Activated T-cell treated with anti-CD3 and anti-CD28 coated beads for 48 hours (primary cell): ENCODE measurements at places on chromosomes 4 and X.

DNA sequence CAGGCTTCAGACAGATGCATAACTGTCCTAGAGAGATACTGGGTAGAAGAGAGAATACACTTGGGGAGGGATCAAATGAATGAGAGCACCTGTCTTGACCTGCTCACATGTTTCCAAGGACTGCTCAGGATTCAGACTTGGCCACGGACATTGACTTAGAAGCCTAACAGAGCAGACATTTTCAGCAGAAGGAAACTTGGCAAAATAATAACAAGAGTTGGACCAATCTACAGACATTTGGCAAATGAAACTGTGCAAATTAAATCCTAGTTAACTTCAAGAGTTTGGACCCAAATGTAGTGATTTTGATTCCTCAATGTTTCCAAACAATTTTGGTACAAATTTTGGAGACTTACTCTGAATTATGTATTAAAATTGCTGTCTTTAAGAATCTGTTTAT lies 223.9 kb downstream of the CAMK2D start:
- DNase-seq = no peak

- peak; percentile 73 for DNase-seq
Observed at GRCh38 chr4:108168671-108169523, at the start of gene LEF1. Gene LEF1, minus strand, starts transcription at chr4:108168932. Its CDS starts 1,165 bp downstream, at chr4:108167767.

GRCh38 chr4:75004755-75005668 lies 72.1 kb downstream of the PARM1 start:
- no peak for DNase-seq

GRCh38 chrX:43753637-43754036 lies 97.5 kb downstream of the MAOA start:
- DNase-seq = no peak

DNA sequence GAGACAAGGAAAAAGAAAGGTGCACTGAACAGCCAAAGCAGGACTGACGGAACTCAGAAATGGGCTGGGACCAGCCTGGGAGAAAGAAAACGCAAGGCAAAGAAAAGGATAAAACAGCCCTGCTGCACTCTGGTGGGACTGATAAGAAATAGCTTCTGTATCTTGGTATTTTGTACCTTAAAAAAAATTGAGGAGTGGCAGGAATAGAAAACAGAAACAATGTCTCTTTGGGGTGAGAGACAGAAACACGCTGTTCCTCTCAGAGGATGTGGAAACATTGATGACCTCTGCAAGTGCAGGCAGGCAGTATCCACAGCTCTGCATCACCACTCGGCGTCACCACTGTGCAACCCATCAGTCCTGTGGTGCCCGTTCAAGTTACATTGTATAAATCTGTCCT lies 152.5 kb upstream of the SPRY1 start:
- no peak for DNase-seq

- DNase-seq = no peak
Observed at GRCh38 chr4:95507147-95507546, 41.6 kb downstream of the UNC5C start.

GRCh38 chr4:93646233-93646930 lies 182.2 kb upstream of the ATOH1 start:
- DNase-seq = no peak

GRCh38 chr4:25888781-25889180 lies 25.2 kb upstream of the SMIM20 start:
- no peak for DNase-seq

GRCh38 chr4:158051401-158052235 lies 121.2 kb downstream of the GASK1B start:
- no peak for DNase-seq

DNA sequence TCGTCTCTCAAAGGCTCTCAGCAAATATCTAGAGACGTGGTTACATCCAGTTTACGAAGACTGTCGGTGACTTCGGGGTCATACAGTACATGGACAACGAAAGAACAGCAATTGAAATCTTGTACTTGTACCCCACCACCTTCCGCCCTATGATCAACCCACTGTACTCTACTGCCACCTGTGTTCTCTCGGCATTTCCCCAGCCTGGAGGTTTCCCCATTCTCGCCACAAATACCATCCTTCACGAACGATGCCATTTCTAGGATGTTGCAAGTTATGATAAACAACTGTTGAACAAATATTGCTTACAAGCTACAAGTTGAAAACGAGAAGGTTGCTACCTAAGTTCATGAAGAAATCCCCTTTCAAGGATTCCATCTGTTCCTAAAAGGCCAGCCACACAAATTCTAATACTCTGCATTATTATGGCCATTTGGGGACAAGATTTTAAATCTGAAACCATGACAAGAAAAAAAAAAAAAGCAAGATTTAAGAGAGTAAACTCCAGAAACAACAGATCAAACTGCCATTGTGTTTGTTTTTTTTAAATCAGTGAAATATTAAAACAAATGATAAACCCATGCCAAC lies 1.6 kb downstream of the APBB2 start:
- no peak for DNase-seq

GRCh38 chr4:55553441-55554201 lies 6.9 kb upstream of the CLOCK start:
- DNase-seq = no peak

DNA sequence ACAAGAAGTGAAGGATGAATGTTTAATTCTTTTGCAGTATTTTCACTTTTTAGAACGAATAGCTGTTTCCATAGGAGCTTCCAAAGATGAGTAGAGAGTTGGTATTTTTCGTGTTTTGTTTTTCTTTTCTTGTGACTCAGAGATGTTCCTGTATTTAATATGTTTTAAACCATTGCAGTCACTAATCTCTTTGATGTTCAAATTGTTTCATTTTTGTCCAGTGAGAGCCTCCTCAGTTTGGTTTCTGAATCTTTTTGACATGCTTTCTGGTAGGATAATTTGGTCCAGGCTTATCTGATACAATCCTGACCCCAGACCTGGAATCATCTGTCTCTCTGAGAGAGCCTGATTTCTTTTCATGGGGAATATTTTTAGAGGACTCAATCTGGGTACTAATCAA lies 41.6 kb downstream of the BEX3 start:
- DNase-seq = no peak

DNA sequence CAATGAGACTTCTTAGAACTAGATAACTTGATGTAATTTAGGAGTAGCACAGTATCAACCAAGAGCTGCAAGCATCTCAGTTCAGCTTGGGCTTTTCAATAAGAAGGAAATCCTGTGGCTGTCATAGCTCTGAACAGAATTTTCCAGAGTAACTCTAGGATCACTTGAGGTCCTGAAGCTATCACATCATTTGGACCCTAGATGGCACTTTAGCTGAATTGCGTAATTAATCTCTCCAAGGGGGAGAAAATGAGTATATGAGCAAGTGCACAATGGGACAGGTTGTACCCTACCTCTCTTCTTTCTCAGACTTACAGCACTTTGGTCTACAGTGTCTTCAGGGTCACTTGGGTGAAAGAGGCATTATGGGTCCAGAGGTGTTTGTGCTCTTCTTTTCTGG lies 45.2 kb downstream of the SLC4A4 start:
- DNase-seq = no peak

DNA sequence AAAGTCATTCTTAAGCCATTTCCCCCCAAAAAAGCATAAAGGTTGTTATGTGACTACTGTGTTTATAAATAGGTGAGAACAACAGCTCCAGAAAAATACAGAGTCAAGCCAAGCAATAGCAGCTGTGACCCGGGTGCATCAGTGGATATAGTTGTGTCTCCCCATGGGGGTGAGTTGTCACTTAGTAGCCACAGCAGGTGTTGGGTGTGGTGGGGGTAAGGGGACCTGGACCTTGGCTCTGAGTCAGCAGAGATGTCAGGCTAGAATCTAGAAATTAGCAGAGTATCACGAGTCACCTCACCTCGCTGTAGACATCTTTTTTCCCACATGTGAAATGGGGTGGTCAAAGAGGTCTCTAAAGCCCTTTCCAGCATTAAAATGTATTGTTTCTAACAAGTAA lies 42.4 kb downstream of the MOSPD2 start:
- DNase-seq = no peak

- DNase-seq = no peak
Observed at GRCh38 chr4:145976680-145977079, 38.1 kb upstream of the ZNF827 start.

DNA sequence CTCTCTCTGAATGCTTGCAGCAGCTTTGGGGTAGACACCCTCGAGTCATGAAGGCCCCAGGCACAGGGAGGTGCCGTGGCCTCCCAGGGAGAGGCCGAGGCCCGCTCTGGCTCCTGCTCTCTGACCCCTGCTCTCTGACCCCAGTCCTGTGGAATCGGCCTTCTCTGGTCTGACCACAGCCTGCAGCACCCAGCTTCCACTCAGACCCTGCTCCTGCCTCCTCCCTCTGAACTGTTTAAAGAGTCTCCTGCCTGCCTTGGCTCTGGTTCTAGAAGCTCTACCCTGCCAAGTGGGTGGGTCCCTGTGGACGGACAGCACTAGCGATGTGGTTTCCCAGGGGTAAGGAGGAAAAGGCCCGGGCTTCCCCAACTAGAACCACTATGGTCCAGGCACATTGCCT lies 78.2 kb upstream of the TMEM150C start:
- no peak for DNase-seq

GRCh38 chr4:187304133-187304532 lies 580.5 kb upstream of the FAT1 start:
- no peak for DNase-seq

GRCh38 chrX:16639966-16640365 lies 10.0 kb upstream of the S100G start:
- DNase-seq = no peak

DNA sequence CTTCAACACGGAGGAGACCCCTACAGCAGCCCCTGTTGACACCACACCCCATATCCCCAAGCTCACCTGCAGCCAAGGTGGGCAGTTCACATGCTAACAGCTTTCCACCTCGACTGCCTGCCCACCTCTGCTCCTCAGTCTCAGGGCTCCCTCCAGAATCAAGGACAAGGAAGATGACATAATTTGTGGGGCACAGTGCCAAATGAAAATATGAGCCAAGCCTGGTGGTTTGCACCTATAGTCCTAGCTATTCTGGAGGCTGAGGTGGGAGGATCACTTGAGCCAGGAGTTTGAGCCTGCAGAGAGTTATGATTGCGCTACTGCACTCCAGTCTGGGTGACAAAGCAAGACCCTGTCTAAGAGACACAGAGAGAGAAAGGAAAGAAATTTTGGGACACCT lies 516.3 kb downstream of the BCOR start:
- DNase-seq = no peak

- DNase-seq = no peak
Observed at GRCh38 chrX:121958886-121959285, 911.5 kb downstream of the GLUD2 start.

GRCh38 chrX:119187298-119187697 lies 48.8 kb upstream of the PGRMC1 start:
- DNase-seq = no peak

DNA sequence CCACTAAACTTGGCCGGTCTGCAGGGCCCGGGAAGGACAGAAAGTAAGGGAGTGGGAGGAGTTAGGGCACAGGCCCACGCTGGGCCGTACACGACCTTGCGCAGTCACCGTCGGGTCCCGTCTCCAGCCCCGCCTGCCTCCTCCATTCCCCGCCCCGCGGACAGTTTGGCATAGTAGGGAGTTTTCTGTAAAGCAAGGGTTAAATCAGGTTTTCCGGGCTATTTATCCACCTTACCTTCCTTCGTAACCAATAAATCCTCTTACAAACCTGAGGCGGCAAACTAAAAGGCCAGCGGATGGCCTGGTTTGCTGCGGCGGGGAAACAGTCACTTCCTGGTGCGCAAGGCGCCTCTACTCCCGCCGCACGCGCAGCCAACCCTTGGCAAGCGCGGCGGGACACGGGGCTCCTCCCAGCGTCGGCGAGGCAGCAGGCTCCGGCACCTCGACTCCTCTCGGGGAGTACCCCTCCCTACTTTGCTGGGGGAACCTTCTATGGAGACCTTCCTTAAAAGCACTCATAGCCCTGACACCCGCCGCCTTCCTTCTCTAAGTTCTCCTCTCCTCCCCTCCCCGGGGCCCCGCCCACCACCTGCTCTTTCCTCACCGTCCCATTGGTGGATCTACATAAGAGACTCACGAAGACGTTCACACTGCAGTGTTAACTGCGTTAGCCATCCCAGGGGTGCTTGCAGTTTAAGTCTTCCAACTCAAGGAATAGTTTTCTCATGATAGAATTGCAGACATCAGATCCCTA lies at the start of gene TRMT2B:
TSS of gene TRMT2B (minus strand) at position 563 of the 754 bp plus-strand sequence. CDS start 9,822 bp downstream, outside the sequence.
- DNase-seq = peak; percentile 64

- no peak for DNase-seq
Observed at GRCh38 chrX:153908219-153908860, 3.9 kb downstream of the AVPR2 start.

DNA sequence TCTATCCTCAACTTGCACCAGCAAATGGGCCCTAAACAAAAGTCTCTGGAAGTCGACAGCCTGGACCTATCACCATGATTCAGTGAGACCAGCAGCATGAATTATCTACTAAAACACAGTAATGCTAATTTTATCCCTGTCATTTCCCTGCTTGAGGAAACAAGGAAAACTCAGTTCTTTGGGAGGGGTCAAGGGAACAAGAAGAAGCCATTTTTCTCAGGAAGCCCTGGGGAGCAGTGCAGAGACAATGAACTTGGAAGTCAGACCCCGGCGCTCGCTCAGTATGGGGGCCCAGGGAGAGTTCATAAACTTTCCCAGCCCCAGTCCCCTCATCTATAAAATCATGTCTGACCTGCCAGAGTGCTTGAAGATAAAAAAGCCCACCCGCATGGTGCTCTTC lies 50.4 kb downstream of the DCTD start:
- no peak for DNase-seq

GRCh38 chr4:72366601-72367000 lies 202.4 kb downstream of the ADAMTS3 start:
- DNase-seq = no peak

DNA sequence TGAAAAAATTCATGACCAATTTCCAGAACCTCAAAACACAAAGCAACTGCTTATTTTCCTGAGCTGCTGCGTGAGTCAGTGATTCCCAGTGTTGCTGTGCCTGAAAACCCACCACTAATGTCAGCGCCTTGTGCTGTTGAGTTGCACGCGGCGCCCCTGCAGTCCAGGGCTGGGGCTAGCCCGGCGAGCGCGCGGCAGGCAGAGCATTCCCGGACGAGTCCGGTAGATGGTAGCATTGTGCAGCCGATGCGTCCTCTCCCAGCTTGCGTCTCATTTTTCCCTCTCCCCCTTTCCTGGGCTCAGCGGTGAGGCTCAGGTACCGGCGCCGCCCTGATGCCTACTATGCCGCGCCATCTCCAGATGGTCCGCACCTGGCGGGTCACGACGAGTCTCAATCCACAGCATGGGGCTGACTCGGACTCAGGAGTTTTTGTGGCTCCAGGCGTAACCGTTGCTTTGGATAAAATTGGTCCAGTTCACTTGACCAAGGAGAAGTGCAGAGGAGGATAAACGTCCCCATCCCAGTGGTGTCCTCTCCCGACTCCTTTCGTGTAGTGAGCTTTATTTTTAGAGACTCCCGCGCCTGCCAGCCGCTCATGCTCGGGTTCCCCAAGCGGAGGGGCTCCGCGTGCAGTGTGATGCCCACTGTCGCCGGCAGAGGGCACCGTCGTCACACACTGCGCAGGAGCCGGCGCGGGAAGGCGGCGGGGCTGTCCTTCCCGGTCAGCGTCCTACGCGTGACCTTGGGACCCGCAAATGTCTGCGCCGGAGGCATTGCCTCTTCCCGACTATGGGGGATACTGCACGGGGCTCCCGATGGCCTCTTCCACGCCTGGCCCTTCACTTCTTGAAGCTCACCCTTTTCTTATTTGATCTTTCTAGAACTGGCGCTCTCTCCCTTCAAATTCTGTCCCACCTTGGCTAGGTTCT lies 53.6 kb upstream of the IGFBP7 start:
- DNase-seq = peak; percentile 71

GRCh38 chr4:131159261-131159660 lies 1989.8 kb upstream of the PCDH10 start:
- no peak for DNase-seq
